Stimulated activated CD8-positive, alpha-beta memory T cell treated with anti-CD3 and anti-CD28 coated beads, Interleukin-7, amount 100 ng/mL, for 1 hour (primary cell): ENCODE measurements at places on chromosomes 5 and 9.

- no peak for DNase-seq
These were observed 38.1 kb upstream of the GFPT2 start for GRCh38 chr5:180391276-180391675.

- DNase-seq = no peak
These were observed 175.1 kb upstream of the MSX2 start for GRCh38 chr5:174549254-174549653.

GRCh38 chr9:137556069-137556838 is 4.6 kb downstream of the MRPL41 start:
- DNase-seq = no peak

- DNase-seq = no peak
These were observed 654.3 kb downstream of the ANXA1 start for GRCh38 chr9:73805853-73806458.

GRCh38 chr9:76200315-76200714 is 193.9 kb downstream of the RFK start:
- DNase-seq = no peak

- no peak for DNase-seq
These were observed 941 bp downstream of the EXD3 start for GRCh38 chr9:137421838-137422603.

- no peak for DNase-seq
These were observed 30.5 kb downstream of the CNTFR start for GRCh38 chr9:34558919-34559623.

DNA sequence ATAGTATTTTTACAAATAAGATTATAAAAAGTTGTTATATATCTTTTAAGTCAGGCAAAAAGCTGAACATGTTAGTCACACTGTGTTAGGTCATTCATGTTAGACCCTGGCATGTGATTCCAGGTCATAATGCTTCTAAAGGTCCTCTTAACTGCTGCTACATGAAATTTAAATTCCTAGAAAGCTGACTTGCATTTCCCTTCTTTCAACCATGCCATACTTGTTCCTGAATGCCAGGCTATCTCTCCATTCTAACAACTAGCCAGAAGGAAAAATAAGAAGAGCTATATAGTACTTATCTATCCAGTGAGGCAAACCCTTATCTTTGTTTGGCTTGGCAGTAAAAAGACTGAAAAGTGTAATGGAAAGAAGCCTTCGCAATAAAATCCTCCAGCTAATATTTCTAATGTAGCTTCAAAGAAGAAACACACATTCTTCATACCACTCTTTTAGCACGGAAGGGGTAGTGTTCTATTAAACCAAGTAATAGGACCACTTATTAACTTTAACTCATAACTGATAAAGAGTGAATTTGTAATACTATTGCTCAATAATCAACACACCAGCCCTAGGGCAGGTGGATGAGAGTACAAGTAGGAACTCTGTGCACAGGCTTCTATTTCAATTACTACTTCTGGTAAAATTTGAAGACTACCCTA is 310.2 kb downstream of the PDE4D start:
- no peak for DNase-seq

DNA sequence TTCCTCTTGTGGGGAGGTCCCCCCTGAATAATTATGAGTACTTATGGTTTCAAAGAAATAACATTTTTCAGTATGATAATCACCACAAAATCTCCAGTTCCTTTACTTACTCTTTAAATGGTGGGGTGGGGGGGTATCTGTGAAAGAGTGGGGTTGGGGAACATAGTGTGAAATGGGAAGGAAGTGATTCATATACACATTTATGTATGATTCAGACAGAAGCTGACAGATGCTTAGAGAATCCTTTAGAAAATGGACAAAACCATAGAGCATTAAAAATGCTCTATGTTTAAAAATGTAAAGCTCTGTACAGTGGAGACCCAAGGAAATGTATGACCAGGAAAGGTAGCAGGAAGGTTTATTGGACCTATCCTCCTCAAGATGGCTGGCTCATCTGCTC is 267.5 kb upstream of the GRIA1 start:
- no peak for DNase-seq

DNA sequence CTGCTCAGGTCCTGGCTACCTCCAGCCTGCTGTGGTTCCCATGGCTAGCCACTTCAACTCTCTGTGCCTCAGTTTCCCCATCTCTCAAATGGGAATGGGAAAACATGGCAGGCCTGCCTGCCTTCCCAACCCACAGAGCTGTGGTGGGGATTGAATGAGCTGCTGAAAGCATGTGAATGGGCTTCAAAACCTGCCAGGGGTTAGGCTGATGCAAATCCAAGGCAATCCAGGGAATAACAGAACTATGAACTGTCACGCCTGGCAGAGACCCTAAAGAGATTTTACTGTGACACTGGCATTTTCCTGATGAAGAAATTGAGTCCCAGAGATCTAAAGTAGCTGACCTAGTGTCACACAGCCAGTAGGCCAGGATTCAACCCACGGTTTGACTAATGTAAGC is 29.9 kb upstream of the TCF7 start:
- no peak for DNase-seq

DNA sequence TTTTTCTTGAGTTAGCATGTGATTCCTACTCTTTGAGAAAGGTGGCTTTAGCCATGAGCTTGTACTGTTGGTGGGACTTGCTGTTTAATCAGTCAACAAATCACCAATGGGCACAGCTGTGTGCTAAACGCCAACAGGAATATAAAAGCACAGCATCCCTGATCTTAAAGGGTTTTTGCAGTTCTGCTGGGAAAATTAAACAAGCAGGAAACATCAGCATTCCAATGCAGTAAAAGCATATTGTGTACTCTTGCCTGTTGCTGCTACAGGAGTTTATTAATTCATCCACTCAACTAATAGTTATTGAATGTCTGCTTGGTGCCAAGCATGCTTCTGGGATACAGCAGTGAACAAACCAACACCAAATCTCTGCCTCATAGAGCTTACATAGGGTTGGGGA is 27.4 kb upstream of the F2RL1 start:
- DNase-seq = no peak

GRCh38 chr9:125739436-125739835 is 7.7 kb upstream of the PBX3 start:
- no peak for DNase-seq

DNA sequence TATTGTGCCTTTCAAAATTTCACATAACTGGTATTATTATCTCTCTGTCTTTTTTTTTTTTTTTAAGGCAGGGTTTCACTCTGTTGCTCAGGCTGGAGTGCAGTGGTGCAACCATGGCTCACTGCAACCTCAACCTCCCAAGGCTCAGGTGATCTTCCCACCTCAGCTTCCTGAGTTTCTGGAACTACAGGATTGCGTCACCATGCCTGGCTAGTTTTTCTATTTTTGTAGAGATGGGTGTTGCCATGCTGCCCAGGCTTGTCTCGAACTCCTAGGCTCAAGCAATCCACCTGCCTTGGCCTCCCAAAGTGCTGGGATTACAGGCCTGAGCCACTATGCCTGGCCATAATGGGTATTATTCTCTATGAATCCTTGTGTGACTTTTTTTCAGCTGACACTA is 402.3 kb upstream of the SMARCA2 start:
- DNase-seq = no peak

DNA sequence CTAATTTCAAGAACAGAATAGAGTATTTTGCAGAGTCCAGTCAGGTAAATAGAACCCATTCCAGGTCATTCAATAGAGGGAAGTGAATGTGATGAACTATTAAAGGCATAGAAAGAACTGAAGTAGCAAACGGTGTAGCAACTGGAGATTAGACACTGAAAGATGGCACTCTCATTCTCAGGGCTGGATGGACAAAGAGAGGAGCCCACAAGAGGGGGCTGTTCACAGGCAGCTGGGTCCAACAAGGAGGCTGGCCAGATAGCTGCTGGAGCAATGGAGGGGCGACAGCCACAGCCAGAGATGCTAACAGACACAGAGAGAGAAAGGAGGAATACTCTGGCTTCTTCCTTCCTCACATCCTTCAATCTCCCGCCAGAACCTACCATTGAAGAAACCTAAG is 93.1 kb upstream of the SMARCA2 start:
- no peak for DNase-seq

DNA sequence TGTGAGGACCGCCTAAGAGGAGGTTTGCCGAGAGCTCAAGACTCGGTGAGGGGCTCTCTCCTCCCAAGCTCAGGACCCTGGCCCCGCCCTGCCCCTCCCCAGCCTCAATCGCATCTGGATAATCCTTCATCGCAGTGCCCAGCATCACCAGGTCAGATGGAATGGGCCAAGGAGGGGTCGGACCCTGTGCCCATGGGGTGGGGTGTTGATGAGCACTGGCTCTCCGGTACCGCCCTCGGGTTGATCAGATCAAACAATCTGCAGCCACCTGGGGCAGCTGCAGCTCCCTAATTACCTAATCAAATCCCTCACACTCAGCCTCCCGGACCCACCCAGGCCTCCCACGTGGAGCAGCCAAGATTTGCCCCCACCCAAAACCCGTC is 24.4 kb upstream of the TDRD7 start:
- DNase-seq = no peak

DNA sequence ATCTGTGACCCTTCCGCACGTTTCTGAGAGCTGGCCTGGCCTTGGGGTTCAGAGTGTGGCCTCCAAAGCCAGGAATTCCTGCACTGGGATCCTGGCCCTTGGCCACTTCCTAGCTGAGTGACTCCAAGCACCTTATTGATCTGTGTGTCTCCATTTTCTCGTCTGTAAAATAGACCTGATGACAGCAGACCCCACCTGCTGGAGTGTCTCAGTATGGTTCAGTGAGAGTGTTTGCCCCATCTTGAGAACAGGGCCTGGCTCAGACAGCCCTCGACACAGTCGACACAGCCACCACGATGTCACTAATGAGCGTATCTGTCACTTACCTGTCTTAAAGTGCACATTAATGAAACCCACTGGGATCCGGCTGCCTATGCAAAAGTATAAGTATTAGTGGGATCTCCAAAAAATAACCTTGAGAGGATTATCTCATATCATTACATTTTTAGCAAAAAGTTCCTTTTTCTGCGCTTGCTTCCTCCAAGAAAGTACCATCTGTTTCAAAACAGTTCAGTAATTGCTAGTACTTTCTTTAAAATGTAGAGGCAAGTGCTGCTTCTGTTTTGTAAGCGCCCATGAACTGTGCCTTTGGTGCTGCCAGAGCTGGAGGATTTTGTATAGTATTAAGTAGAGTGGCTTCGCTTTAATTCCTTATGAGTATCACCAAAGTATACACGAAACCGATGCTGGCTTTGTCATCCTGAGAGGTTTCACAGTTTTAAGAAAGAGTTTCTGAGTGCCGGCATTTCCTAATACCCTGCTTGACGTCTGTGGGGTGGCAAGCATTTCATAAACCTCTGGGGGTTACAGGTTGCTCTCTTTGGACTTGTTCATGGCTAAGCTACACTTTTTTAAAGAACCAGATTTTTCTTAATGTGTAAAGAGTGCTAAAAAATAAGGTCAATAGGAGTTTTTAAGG is 31.7 kb downstream of the UBE2QL1 start:
- no peak for DNase-seq

DNA sequence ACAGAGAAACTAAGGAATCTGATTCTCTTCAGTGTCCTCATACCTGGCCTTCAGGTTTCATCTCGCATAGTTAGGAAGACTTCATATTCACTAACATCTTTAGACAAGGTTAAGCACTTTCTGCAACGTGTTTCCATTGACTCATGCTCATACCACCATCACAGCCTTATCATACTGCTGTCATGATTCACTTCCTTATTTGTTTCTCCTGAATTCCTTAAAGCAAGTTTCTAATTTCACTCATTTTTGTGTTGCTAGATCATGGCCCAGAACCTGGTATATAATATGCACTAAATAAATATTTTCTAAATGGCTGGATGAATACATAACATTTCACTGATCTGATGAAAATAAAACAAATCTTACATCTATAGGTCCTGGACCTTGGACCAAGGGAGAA is 472.9 kb downstream of the PRELID2 start:
- DNase-seq = no peak

- DNase-seq = no peak
These were observed 331.3 kb upstream of the CCNG1 start for GRCh38 chr5:163106098-163106497.

DNA sequence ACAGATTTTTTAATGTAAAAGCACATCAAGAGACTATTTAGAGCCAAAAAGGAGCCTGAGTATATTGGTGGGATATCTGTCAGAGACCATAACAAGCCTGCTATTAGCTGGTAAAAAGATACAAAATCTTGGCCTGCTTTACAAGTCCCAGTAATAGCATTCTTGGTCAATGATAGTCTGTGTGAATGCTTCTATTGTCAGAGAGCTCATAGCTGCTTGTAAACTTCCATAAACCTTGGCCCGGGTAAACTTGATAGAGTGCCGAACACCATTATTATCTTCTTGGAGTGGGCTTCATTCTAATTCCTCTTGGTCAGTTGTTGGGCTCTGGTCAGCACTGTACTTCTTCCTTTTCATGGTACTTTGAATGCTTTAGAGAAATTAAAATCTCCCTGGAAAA is 64.0 kb downstream of the UBAP1 start:
- DNase-seq = no peak

- DNase-seq = no peak
These were observed 16.7 kb upstream of the ZNF131 start for GRCh38 chr5:43104057-43104456.

GRCh38 chr9:108087781-108088180 is 598.2 kb upstream of the KLF4 start:
- no peak for DNase-seq

DNA sequence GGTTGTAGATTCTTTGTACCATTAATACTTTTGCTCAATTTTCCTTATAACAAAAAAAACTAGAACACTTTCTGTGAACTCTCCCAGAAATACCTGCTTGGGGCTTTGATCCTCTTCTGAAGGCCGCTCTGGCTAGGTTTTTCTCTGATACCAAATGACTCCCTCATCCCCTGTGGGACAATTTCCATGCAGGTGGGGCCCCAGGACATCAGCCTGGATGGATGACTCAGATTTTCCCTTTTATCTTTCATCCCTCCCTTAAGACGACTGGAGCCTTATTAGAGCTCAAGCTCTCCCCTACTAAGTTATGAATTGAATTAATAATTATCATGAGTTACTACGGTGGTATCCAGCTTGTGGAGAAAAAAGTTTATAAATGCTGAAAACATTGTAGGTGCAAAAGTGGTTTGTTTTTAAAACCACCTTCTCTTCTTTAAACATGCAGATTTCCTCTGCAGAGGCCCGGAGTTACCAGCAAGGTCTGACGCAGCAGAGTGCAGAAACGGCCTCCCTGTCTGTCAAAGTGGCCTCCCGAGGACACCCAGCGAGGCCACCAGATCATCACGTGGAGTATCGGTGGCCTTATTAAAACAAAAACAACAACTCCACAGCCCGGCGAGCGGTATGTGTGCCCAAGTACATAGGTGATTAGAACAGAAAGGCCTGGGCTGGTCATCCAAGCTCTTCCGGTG is 50.8 kb upstream of the IRX4 start:
- no peak for DNase-seq

- no peak for DNase-seq
These were observed 351.8 kb upstream of the ADAMTSL1 start for GRCh38 chr9:18122171-18122570.

DNA sequence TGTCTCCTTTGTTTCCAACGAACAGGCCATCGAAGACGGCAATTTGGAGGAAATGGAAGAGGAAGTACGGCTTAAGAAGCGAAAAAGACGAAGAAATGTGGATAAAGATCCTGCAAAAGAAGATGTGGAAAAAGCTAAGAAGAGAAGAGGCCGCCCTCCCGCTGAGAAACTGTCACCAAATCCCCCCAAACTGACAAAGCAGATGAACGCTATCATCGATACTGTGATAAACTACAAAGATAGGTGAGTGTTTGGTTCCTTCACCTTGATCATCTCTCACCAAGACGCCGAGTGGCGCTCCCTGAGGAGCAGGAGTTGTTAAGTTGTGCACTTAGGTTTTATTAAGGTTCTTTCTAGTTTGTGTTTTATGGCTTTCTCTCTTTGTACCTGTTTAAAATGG is 146.5 kb downstream of the SMARCA2 start:
- DNase-seq = no peak
